ENCODE measurements at places on chromosomes 4 and X. TPM values are rescaled to one million over a fixed set of nuclear protein-coding genes. Genes with fewer than 3 reads are reported as not detected.

- peak; percentile 16 for DNase-seq
Measured at GRCh38 chr4:98363431-98363830, 102.2 kb downstream of the RAP1GDS1 start.

- no peak for DNase-seq
Measured at GRCh38 chrX:145821291-145821897, 3.8 kb downstream of the SLITRK2 start.

GRCh38 chrX:136863826-136864225 is 16.7 kb downstream of the RBMX start:
- no peak for DNase-seq

DNA sequence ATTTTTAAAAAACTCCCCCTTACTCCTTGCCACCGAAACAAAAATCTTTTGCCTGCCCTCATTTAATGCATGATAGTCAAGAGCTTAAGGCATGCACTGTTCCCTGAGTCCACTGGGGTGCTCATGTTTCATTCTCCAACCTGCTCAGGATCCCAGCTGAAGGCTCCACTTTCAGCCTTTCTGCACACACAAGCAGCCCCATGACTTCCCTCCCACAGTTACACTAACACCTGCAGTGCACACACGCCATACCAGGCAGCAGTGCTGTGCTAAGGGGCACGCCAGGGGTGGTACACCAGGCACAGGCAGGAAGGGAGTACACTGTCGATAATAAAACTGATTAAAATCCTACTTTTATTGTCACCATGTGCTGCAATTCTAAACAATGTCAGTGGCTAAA is 385.2 kb downstream of the BMPR1B start:
- no peak for DNase-seq

DNA sequence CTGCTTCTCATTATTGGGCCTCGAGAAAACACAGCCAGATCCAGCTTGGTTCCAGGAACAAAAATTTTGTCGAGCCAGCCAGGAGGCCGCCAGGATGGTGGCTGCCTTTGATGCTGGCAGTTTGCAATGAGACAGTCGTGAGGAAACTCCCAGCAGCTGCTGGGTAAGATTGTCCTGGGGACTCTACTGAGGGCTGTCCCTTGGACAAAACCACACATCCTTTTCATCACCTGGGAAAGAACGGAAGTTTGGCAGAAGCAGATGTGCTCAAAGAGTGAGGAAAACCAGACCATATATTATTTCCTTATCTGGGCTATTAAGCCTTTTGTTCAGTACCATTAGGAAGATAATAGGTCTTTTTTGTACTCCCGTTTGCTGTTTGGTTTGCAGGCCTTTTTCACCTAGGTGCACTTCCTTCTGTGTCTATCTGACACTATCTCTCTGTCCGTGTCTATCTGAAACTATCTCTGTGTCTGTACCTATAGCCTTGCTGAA is 13.4 kb upstream of the PAPSS1 start:
- peak; percentile 24 for DNase-seq

DNA sequence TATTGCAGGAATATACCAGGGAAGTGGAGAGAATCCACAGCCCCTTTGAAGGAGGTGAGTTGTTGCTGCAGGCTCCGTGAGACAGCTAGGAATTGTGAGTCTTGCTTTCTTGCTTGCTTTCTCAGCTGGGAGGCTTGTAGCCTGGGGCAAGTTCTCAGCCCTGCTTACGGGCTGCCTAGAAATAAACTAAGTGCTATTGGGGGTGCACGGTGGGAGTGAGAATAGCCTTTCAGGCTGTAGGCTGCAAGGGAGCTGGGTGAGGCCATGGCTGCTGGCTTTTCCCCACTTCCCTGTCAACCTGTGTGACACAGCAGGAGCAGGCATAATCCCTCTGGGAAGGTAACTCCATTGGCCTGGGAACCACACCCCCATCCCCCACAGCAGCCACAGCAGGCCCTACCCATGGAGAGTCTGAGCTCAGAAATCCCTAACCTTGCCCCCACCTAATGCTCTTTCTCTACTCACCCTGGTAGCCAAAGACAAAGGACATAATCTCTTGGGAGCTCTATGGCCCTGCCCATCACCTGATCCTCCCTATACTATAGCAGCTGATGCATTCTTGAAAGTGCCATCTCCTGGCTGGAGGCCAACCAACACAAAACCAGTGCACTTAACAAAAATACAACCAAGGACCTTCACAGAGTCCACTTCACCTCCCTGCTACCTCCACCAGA is 113.0 kb downstream of the MMRN1 start:
- DNase-seq, result no peak

- DNase-seq, result no peak
Measured at GRCh38 chr4:158168606-158169005, 4.2 kb downstream of the GASK1B start.

GRCh38 chrX:118802857-118803256 is 20.8 kb upstream of the ZCCHC12 start:
- DNase-seq, result no peak

DNA sequence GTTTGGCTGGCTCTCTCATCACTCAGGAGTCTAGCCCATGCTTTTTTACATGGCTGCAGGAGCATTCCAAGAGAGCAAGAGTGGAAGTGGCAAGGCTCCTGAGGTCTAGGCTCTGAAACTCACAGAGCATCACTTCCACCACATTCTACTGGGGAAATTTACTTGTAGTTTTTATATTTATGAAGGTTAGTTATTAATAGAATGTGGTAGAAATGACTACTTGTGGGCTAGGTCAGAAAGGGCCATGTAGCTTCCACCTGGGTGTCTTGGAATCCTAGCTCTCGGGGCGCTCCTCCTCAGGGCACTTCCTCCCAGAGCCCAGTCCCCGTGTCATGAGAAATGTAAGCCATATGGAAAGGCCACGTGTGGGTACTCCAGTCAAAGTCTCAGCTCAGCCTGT is 127.0 kb upstream of the CASK start:
- no peak for DNase-seq

DNA sequence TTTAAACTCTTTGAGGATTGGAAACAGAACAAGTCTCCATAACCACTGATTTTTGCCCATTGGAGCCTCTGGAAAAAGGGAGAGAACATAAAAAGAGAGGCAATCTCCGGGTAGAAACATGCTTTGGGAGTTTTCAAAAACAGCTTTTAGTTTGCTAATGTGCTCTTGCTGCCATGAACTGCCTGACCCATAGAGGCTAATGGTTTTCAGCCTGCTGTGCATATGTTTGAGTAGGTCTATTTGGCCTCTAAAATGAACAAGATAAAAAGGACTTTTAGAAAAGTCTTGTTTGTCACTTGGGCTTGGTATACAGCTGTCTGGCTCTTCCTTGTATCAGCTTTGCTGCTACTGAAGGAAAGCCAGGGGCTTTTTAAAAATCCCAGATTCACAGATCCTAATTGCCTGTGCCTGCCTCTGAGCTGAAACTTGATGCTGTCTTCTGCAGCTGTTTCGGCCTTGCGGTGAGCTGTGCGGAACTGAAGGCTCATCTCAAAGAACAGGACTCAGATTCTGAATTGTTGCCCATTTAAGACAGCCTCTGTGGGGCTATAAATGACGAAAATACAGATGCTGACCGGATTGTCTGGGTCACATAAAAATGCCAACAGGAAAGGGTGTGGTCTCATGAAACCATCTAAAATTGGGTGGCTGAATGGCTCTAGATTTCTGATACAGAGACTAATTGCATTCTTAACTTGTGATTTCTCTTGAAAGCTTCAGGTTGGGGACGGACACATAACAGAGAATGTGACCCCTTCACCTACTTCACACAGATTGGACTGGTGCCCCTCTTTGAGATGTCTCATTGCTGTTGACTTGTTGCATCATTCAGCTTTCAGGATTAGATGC is 18.4 kb upstream of the ZNF41 start:
- no peak for DNase-seq

The MGARP gene
- total RNA-seq, result under 0.01 TPM

The PITX2 gene
- under 0.01 TPM for total RNA-seq

DNA sequence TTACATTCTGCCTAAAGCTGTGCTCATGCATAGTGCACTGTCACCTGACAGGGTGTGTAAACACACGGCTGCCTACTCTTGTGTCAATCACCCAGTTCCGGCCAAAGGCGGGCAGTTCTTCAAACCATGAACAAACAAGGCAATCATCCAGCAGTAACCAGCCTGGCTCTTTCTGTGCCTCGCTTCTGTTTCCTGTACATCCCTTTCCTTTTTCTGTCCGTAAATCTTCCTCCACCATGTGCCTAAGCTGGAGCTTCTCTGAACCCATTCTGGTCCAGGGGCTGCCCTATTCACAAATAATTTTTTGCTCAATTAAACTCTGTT is 60.8 kb upstream of the CBR4 start:
- peak; percentile 42 for DNase-seq

The TMSB15A gene
- total RNA-seq, result 1.4 TPM

GRCh38 chr4:188168726-188169373 is 29.6 kb downstream of the TRIML1 start:
- DNase-seq, result no peak

DNA sequence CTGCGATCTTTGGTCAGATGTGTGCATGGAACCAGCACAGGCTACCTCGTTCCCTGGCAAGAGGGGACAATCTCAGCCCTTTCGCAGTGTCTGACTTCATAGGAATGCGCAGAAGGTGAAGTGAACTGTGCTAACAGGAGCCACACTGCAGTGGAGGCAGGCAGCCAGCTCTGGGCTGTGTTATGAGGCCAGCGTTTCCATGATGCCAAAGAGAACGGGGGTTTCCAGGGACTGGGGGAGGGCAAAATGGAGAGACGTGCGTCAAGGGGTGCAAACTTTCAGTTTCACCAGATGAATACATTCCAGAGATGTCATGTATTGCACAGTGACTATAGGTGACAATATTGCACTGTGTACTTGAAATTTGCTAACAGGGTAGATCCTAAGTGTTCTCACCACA is 30.4 kb downstream of the CLDN34 start:
- DNase-seq, result no peak

The TMEM47 gene
- total RNA-seq, result 5.4 TPM

The ZNF518B gene
- 16.3 TPM for total RNA-seq

Data from dermis microvascular lymphatic vessel endothelial cell (primary cell).